ENCODE measurements at places on chromosomes 6 and 20.

GRCh38 chr6:139172567-139172966 lies 37.7 kb downstream of the HECA start:
- no peak for DNase-seq

DNA sequence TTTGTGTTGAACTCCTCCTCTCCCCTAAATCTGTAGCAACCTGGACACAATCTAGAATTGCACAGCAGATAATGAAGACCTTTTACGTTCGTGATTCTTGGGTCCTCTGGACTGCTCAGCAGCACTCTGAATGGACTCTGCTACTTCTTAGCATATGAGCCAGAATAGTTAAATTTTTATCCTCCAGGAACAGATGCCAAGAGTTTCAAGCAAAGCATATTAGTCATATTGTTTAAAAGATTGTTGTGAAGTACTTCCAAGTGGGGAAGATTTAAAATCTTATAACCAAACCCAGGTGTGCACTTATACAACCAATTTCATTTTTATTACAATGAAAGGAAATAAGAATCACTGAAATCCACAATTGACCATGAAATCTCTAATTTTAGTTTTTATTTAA lies 118.9 kb upstream of the EXOC2 start:
- DNase-seq, result no peak

GRCh38 chr6:85416049-85416448 lies 33.8 kb upstream of the NT5E start:
- no peak for DNase-seq

DNA sequence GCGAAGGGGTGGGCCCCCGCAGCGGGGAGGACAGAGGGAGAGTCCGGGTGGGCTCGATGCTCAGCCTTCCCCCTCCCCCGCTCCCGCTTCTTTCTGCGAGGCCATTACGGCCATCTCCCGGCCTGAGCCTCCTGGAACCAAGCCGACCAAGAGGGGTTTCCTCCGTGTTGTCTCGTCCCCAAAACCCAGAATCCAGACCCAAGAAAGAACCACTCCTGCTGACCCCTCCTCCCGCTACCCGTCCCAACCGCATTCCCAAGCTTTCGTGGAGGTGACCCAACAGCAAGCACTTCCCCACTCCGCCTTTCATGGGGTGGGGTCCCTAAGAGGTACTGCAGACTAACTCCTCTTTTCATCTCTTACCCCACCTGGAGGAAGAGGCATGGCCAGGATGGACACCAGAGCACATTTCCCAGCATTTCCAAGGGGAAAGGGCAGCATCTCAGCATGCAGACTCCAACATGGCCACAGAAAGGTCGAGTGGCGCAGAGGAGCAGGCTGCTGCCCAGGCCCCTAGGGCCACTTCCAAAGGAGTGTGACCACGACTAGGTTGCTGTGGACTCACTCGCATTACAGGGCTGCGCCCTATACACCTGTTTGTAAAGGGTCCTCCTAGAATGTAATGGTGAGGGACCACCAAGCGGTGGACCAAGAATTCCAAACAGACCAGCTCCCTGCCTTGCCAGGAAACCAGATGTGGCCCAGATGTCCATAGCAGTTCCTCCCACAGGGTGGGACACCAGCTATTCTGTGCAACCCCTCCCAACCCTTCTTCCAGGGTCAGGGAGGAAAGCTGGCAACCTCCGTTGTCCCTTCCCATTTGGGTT lies 53.4 kb downstream of the MRPL14 start:
- no peak for DNase-seq

DNA sequence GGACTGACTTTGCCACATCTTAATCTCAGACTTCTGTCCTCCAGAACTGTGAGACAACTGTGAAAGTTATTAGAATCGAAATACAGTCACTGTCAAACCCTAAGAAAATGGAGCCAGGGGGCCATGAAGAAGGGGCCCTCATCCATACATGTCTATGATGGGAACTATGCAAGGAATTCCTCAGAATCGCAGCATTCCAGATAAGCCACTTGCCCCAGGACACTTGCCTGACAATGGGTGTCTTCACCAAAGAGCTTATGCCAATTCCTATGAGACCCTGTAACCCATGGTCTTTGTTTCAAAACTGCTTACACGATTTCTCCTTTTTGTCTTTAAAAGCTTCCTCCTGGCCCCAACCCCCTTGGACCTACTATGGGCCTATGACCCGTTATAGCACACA lies 90.4 kb upstream of the FOXP4 start:
- DNase-seq, result no peak

DNA sequence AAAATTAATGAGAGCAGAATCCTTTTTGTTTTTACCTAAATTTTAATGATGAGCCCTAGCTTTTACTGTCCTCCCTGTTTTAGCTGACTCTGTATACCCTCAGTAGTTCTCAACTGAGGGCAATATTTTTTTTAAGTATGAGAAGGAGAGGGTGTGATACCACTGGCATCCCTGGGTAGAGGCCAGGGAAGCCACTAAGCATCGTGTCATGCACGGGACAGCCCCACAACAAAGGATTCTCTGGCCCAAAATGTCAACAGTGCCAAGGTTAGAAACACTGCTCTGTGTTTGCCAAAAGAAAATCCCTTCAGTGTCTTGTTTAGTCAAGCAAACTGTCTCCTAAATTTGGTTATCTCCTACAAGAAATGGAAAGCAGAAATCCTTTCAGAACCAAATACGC lies 210.4 kb downstream of the KCNQ5 start:
- no peak for DNase-seq

DNA sequence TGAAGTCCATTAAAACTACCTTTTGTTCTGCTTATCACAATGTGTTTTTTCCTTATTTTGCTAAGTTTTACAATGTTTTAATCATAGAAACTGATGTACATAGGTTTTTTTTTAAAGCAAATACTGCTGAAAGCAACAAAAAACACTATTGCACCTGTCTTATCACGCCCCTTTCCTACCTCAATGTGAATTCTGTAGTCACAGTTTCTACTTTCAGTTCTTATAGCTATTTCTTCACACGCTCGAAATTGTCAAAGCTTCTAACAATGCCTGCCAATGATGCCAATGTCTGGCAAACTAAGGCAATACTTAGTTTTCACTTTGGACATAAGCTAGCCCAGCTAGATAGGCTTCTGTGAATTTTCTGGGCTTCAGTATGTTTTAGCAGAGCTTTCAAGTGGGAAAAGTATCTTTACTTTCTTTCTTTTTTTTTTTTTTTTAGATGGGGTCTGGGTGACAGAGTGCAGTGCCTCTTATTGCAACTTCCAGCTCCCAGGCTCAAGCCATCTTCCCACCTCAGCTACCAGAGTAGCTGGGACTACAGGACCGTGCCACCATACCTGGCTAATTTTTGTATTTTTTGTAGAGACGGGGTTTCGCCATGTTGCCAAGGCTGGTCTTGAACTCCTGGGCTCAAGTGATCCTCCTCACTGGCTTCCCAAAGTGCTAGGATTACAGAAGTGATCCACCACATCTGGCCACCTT lies 85.5 kb upstream of the HTR1B start:
- DNase-seq, result no peak

GRCh38 chr20:33653900-33654596 lies 8.1 kb upstream of the C20orf144 start:
- DNase-seq, result peak; percentile 60

DNA sequence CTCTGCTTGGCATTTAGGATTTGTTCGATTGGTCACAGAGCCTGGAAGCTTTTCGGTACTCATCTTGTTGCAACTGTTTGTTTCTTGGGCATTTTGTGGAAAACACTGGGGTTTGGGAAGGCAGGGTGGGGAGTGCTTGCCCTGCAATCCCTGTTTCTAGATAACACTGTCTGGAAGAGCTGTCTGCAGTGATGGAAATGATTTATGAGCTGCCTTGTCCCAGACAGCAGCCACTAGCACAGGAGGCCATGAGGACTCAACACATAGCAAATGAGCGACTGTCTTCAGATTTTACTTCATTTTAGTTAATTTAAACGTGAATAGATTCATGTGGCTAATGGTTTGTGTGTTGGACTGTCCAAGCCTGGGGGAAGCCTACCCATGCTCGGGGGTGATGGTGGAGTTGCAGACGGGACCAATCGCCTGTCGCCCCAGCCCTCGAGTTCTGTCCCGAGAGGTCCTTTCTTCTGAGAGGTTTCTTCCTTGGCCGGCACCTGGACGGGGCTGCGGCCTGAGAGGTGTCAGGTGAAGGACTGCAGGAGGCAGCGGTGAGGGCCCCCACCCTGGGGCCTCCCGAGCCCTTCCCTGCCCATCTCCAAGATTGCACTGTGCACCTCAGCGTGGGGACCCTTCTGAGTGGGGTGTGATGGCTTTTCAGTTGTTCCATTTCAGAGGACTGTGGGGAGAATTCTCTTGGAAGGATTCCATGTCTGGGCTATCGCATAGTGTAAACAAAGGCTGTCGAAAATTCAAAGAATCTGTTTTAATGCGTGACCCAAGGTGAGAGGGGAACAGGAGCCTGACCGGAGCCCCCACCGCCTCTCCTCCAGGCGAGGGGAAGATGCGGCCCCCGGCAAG lies 55.4 kb downstream of the SMOC2 start:
- DNase-seq, result no peak

DNA sequence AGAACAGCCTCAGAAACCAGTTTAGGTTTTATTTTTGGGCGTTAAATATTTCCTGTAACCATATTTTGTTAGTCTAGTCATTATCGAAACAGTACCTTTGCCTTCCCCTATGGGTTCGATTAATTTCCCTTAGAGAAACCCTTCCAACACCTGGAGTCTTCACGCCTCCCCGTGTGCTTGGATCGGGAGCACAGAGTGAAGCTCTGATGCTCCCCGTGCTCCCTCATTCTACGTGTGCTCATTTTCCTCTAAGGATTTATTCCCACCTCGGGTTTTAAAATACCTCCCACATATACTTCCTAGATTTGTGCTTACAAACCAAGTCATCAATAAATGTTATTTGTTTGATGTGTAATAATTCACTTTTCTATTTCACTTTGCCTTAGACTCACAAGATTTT lies 142.4 kb downstream of the TTLL2 start:
- no peak for DNase-seq

- no peak for DNase-seq
Observed at GRCh38 chr20:48735112-48735511, 92.7 kb downstream of the PREX1 start.

GRCh38 chr6:124436803-124437202 lies 525.4 kb upstream of the RNF217 start:
- no peak for DNase-seq

DNA sequence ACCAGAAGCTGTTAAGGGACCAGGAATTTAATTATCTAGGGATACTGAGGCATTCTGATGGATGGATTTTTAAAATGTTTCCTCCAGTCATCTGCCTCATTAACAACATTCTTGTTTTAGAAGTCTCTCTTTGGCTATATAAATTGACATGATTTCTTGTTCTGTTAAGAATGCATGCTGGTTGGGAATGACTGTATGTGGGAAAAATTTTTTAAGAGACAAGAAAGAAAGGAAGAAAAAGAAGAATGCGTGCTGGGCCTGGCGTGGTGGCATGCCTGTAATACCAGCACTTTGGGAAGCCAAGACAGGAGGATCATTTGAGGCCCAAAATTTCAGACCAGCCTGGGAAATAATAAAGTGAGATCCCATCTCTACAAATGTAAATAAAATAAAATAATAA lies 203.6 kb downstream of the GJA1 start:
- DNase-seq, result no peak

DNA sequence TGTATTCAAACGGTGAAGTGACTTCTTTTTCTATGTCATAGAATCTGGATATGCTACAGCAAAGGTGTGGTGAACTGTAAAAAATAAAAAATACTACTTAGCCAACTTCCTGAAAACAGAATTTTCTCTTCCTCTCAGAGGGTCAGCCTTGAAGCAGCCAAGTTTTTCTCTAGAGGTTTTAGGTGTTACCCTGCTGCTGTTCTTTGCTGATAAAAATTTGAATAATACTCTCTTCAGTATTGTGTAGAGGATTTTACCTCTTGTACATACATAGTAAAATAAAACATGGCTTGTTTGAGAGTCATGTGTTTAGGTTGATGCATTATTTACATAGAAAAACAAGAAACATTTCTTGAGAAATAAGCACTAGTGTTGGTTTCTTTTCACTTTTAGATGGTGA lies 458.4 kb downstream of the TBC1D32 start:
- no peak for DNase-seq

- no peak for DNase-seq
Observed at GRCh38 chr6:168864541-168865460, 388.8 kb downstream of the THBS2 start.

- DNase-seq, result no peak
Observed at GRCh38 chr20:36094497-36094896, 60.0 kb upstream of the EPB41L1 start.

- DNase-seq, result no peak
Observed at GRCh38 chr6:135147637-135148592, 33.2 kb upstream of the MYB start.

- no peak for DNase-seq
Observed at GRCh38 chr6:138291849-138292181, 73.5 kb upstream of the PBOV1 start.

DNA sequence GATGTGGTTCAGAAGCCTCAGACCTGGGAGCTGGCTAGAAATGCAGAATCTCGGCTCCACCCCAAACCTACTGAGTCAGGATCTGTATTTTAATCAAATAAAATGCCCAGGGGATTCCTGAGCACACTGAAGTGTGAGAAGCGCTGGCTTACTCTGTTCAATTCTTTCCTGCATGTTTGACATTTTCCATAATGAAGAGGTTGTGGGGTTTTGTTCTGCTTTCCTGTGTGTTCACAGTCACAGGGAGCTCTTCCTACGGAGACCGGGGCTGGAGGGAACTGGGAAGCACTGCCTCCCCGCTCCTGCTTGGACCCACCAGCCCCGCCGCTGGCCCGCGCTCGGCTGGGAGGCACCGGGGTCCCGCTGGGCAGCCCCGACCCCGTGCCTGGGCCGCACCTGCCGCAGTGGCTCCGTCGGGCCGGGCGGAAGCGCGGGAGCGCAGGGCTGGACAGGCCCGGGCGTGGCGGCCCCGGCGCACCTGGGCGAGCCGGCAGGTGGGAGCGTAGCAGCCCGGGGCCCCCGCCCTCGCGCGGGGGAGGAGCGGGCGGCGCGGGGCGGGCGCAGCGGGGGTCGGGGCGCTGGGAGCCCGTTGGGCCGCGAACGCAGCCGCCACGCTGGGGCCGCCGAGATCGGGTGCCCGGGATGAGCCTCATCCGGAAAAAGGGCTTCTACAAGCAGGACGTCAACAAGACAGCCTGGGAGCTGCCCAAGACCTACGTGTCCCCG lies at the start of gene MAPK13:
TSS of gene MAPK13 (plus strand) at position 573 of the 726 bp plus-strand sequence. CDS start at position 643, 70 bp downstream.
- no peak for DNase-seq

- no peak for DNase-seq
Observed at GRCh38 chr20:35248641-35249475, 22.4 kb downstream of the MMP24 start.

DNA sequence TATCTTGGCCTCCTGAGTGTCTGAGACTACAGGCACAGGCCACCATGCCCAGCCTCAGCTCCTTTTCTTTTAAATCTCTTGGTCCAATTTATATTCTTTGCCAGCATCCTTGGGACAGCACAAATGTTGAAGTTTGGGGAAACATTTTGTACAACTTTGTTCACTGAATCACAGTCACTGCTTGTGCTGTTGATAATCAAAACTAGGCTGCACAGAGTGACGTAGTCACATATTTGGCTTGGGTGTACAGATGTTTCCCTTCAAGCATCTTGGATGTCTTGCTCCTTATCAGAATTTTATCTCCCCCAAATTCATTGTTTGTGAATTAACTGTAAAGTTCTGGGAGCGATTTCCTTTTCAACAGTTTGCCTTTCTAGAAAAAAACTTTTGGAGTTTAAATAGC lies 17.9 kb downstream of the CARMIL1 start:
- no peak for DNase-seq

GRCh38 chr20:48771542-48771941 lies 56.3 kb downstream of the PREX1 start:
- no peak for DNase-seq

- no peak for DNase-seq
Observed at GRCh38 chr20:56994006-56994405, 272.4 kb downstream of the BMP7 start.

GRCh38 chr6:43803783-43804549 lies 34.0 kb downstream of the VEGFA start:
- DNase-seq, result no peak

- no peak for DNase-seq
Observed at GRCh38 chr6:161033667-161034066, 42.1 kb downstream of the MAP3K4 start.

Measured in NCI-H1092 (cell line).